ENCODE measurements at places on chromosomes 3 and 15. TPM values are rescaled to one million over a fixed set of nuclear protein-coding genes. Genes with fewer than 3 reads are reported as not detected.
A peak's percentile ranks its signal among the peaks of the same experiment; 100 is the strongest.

DNA sequence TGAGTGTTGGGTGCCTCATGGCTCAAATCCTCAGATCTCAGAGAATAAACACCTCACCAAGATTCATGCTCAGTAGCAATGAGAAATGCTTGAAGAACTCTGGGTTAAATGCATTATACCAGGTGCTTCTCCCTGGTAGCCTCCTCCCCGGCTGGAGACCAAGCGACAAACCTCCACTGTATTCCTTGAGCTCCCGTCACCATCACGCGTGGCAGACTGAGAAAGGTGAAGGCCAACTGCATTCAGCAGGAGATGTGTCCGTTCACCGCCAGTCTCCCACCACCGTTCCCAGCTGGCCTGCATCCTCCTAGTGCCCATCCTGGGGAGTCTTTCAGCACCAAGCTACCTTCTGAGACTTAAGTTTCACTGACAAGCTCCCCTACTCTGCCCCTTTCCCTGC lies 7.5 kb downstream of the CSTA start:
- DNase-seq = no peak

DNA sequence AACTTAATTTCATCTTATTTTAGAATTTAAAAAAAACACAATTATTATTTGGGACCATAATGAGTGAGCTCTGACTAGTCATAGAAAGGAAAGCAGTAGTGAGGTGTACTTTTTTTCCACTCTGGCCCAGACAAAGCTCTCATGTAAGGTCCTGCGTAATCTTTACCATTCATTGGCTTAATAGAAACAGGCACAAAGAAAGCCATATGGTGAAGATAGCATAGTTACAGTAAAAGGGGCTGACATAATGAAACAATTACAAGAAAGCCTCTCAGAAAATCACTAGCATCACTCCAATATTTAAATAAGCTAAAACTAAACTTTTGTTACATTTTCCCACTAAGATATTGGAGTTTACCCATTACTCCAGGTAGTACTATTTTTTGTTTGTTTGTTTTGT lies 384.6 kb upstream of the ALCAM start:
- no peak for DNase-seq

GRCh38 chr3:120420360-120420759 lies 30.4 kb downstream of the FSTL1 start:
- no peak for DNase-seq

GRCh38 chr3:116005404-116005803 lies 382.1 kb downstream of the GAP43 start:
- peak; percentile 83 for DNase-seq

DNA sequence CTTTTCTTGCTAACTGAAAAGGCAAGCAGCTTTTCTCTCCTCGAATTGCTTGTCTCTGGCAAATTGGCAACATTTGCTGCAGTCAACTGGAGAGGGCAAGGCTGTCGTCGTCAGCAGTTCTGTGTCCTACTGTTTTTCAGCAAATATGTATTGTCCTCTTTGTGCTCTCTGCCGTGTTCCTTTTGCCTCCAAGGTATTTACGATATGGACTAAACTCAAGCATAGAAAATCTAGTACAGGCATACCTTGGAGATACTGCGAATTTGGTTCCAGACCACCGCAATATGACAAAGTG lies 558 bp upstream of the SLC30A4 start:
- DNase-seq = no peak

DNA sequence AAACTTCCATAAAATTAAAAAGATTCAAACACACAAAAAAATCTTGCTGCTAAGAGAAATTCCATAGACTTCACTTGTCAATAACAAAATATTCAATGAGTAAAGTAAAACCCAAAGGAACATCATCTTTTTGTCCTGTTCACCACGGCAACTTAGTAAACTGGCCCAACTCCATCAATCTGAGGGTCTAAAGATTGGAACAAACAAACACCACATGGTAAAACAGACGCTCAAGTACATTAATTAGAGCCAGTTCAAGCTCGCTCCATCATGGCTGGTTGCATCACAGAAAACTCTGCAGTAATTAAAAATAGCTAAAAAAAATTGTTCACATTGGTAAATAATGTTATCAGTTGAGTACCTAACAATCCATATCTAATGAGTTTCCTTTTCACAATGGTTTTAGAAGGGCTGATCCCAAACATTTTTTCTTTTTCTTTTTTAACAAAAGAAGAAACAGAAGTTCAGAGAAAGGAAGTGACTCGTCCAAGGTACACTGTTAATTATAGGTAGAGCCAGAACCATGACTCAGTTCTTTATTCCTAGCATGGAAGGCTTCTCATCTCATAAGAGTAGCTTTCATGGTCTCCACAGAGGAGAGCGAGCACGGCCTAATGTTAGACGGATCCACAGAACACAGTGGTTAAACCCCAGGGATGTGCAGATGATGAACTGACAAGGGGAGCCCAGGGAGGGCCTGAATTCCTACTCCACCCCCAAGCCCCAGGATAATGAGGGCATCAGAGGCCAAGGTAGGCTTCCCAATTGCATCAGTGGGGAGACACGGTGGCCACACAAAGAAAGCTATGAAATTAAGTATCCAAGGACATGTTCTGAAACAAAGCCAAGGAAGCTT lies 79.2 kb upstream of the ARHGEF3 start:
- no peak for DNase-seq

DNA sequence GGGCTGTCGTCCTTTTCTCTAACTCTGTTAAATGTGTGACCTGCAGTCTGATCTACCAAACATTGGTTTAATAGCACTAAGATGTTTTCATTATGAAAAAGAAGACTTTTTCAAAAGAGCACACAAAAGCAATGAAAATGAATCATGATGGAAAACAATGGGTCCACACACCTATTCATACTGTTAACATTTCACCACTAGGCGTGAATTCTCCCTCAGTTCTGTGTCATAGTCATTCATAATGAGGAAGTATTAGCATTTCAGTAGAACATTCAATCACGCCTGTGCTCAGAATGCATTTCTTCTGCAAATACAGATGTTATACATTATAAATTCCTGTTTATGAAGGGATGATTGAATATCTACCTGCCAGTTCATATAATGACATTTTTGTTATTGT lies 35.9 kb downstream of the EIF4E3 start:
- DNase-seq = no peak

DNA sequence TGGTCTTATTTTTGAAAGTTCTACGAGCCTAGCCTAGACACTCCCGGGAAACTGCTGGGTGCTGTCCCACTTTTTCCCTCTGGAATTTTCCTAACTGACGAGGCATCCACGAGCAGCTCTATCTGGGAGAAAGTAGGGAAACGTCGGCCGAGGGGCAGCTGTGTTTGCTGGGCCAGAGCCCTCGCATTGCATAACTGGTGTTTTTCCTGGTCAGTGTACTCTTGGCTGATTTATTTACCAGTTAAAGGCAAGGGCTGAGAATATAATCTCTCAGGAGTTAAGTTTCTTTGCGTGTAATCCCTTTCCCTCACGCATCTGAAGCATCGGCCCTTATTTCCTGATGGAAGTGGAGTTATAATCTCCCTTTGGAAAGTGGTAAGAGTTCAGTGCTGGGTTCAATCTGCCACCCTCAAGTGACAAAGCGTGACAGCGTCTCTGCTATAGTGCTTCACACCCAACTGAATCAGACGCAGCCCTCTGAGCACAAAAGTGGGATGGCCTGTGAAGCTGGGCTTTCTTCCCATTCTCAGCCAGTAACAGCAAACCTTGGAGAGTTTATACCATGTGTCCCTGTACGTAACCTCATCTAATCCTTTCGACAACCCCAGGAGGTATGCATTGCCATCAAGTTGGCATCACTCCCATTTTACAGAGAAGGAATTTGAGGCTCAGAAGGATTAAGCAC lies 311.5 kb downstream of the RORA start:
- peak; percentile 54 for DNase-seq

- DNase-seq = peak; percentile 57
These were observed 75.0 kb downstream of the STARD9 start for GRCh38 chr15:42650208-42651066.

GRCh38 chr15:67762610-67763368 lies 62.5 kb upstream of the SKOR1 start:
- DNase-seq = no peak

GRCh38 chr3:128879991-128880390 lies 571 bp downstream of the ACAD9 start:
- DNase-seq = no peak

GRCh38 chr3:78645628-78646310 lies 1122.0 kb downstream of the ROBO1 start:
- peak; percentile 87 for DNase-seq

BSN gene
- 4.5 TPM for total RNA-seq

AKAP13 gene
- total RNA-seq = 122 TPM

RTP4 gene
- 3.6 TPM for total RNA-seq

PRSS50 gene
- total RNA-seq = not detected

GPR176 gene
- 1.3 TPM for total RNA-seq

CHRNA7 gene
- 20.7 TPM for total RNA-seq

TPRG1 gene
- total RNA-seq = 3.6 TPM
